Activated effector memory CD4-positive, alpha-beta T cell treated with Interleukin-2 at 50 U/mL for 16 hours (primary cell): ENCODE measurements at places on chromosomes 3 and 15.

GRCh38 chr15:90074023-90074422 is 28.2 kb downstream of the IDH2 start:
- DNase-seq, result no peak

- DNase-seq, result peak; percentile 64
These were observed at the start of gene PLCL2 for GRCh38 chr3:16884748-16885592. Gene PLCL2, plus strand, starts transcription at chr3:16884955. Its CDS starts 85 bp downstream, at chr3:16885040.

- no peak for DNase-seq
These were observed 27.6 kb downstream of the CMC1 start for GRCh38 chr3:28268989-28269388.

DNA sequence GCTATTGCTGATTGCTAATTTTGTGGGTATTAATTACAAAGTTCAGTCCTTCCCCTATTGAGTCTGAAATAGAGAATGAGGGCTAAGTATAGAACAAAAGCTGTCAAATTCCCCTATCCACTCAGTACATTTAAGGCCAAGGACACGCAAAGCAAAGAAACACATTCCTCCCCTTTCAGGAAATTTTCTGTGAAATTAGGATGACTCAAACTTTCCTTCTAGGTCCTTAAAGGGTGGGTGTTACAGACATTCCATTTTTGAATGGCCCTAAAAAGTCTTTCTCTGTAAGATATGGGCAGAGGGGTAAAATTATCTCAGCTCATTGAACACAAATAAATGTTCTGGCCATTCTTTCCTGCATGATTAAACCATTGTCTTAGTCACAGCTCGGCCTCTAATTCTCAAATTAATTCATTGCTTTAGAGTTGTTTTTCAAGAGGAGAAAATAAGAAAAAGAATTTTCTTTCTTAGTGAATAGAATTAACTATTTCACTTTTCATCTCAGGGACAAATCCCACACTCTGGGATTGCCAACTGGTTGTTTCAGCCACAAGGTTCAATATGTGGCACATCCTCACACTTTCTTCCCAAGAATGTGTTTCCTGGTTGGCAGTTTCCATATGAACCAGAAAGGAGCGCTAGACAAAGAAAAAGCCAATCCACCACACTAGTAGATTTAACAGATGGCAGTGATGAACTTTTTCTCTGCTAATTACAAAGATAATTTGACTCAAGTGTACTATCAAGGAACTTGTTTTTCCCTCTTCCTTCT is 424.1 kb downstream of the ZNF385D start:
- no peak for DNase-seq

GRCh38 chr3:168620854-168621253 is 525.1 kb upstream of the GOLIM4 start:
- DNase-seq, result no peak

GRCh38 chr3:194240766-194241165 is 104.8 kb downstream of the HES1 start:
- no peak for DNase-seq

GRCh38 chr3:156513619-156514018 is 41.3 kb downstream of the SSR3 start:
- no peak for DNase-seq
